ENCODE measurements at places on chromosomes 5 and 9.

GRCh38 chr5:17080361-17080760 is 137.1 kb upstream of the BASP1 start:
- DNase-seq = no peak

DNA sequence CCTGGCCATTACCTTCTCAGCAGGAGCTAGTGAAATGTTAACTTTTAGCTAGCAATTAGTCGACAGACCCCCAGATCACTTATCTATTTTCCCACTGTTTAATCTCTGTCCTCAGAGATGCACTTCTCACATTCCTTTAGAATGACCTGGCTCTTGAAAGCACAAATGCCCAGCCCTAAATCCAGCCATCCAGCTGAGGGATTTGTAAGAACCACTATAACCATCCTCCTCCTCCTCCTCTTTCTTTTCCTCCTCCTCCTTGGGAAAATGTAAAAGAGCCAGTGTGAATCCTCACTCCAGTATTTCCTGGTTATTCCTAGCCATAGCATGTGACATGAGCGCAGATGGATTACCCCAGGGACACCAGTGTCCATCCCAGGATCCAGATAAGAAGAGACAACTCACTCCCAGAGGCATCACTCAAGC is 124.3 kb downstream of the ENC1 start:
- no peak for DNase-seq

- no peak for DNase-seq
Observed at GRCh38 chr5:67963789-67964519, 251.6 kb upstream of the PIK3R1 start.

- no peak for DNase-seq
Observed at GRCh38 chr5:145752534-145752933, 82.6 kb downstream of the PRELID2 start.
